Inflammatory macrophage (primary cell): ENCODE measurements at places on chromosomes 13 and 19.

DNA sequence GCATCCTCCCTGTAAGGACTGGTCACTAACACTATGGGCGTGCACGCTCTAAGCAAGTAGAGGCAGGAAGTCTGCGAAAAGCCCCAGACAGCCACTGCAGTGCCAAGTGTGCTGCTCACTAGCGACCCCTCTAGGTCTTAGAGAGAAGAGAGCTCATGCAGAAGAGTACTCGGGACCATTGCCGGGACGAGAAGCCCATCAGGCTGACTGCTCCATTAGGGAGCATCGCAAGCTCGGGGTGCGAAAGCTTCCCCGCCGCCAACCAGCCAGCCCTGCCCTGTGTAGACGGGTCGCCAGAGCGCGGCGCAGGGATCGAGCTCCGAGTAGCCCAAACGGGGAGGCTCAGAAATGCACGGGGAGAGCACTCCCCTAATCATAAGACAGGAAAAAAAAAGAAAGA lies 16.6 kb downstream of the POU4F1 start:
- no peak for DNase-seq

- no peak for DNase-seq
These were observed 1.8 kb upstream of the LHFPL6 start for GRCh38 chr13:39604756-39605155.

DNA sequence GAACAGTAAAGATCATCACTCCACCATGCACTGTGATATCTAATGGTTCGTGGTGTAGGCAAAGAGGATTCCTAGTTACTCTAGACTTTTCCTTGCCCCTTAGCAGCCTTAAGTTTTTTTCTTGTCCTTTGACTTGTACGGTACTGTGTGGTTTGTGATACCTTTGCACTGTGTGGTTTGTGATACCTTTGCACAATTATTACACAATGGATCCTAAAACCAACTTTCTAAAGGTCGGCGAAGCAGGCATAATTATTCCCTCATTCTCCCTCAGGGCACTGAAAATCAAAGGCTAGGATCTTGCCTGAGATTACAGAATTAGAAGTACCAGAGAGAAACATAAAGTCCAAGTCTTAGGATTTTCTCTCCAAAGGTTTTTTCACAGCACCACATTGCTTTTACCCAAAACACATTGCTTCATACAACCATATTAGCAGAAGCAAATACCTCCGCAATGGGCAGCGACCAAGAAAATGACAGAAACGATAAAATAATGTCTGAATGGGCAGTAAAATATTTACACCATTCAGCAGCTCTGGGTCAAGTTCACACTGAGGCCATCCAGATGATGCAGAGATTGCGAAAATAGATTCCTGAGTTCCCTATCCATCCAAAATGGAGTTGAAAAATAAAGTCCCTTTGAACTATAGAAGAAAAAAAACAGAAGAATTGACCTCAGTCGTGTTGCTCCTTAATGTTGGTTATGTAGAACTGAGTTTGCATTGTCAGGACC lies 106.4 kb downstream of the FGF14 start:
- DNase-seq: no peak

- no peak for DNase-seq
These were observed 11.3 kb downstream of the CD70 start for GRCh38 chr19:6579450-6580178.

DNA sequence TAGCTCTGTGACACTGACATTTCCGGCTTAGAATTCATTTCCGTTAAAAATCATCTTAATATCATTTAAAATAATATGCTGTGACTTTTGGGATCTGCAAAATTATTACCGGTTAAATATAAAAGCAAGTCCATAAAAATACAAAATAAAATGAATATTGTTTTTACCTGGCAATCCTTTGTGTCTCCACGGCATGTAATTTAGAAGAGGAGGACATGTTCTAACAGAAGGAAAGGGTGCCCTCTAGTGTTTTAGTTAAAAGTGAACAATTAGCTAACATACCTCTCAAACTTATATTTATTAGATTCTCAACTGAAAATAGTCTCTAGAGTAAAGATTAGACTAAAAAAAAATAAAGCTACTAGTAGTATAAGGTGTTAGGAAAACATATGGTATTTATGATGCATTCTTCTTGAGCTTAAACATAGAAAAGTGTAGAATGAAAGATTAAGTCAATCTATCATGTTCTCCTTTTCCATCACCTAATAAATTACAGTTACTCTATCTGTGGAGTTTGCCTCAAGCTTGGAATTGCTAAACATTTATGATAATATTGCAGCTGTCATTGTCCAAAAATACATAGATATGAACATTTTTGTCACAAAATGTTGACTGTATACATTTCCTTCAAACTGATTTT lies 676.7 kb upstream of the SPRY2 start:
- peak; percentile 52 for DNase-seq

DNA sequence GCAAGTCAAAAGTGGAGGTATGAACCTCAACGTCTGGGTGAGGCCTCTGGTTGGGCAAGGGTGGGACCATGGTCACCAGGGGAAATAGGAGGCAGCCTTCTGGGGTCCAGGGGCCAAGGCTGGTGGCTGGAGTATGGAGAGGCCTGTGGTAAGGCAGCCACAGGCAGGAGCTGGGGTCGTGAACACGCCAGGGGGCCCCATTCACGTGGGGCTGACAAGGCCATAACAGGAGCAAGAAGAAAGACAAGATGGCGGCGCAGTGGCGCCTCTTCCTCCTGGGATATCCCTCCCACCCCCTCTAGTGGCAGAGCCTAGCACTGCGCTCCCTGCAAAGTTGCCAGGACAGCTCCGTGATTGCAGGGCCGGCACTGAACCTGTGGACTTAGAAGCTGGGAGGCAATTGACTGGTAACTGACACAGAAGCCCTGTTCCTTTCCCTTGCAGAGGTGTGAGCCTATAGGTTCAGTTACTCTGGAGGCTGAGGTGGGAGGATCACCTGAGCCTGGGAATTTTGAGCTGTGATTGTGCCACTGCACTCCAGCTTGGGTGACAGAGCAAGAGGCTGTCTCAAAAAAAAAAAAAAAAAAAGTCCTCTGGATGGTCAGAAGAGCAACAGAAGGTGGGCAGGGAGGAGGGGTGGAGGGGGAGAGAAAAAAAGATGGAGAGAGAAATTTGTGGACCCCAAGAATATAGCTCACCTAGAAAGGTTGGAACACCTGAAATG lies 19.7 kb upstream of the EDDM13 start:
- peak; percentile 81 for DNase-seq

GRCh38 chr13:109481040-109481439 lies 305.3 kb downstream of the IRS2 start:
- no peak for DNase-seq

DNA sequence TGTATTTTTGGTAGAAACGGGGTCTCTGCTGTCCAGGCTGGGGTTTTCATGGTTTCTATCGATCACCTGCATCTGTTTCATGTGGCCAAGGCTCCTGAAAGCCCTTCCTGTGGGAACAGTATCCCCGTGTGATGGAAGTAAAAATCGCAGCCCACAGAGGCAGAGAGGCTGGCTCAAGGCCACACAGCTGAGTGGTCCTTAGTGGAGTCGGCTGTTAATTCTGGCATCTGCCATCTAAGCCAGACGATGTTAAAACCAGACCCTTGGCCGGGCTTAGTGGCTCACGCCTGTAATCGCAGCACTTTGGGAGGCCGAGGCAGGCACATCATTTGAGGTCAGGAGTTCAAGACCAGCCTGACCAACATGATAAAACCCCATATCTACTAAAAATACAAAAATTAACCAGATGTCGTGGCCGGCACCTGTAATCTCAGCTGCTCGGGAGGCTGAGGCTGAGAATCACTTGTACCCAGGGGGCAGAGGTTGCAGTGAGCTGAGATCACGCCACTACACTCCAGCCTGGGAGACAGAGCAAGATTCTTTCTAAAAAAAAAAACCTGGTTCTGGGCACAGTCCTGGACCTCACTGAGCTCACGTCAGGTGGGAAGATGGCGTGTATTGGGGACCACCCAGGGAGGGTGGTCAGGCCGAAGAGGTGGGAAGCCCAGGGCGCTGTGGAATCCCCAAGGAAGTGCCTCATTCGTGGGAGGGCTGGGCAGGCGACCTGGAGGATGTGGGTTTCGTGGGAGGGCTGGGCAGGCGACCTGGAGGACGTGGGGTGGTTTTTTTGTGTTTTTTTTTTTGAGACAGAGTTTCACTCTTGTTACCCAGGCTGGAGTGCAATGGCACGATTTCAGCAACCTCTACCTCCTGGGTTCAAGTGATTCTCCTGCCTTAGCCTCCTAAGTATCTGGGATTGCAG lies 18.5 kb upstream of the MISP start:
- no peak for DNase-seq

- peak; percentile 47 for DNase-seq
These were observed at the start of gene BRD4 for GRCh38 chr19:15332311-15332996. TSS of gene BRD4 (minus strand) at chr19:15332539. CDS start at chr19:15273099, 59,440 bp downstream.

DNA sequence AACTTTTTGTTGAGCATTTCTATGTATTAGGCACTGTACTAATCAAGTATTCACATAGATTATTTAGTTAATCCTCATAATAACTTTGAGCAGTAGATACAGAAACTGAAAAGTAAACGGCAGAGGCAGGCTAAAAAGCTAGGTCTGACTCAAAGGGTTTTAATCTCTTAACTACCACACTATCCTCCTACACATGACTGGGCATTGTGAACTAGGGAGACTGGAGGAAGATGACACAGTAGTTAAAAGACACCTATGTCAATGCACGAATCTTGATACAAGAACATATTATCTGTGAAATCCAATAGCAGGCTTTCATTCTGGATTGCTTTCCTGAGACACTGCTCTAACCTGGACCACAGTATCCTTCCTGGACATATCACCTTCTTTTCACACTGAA lies 36.3 kb downstream of the MICU2 start:
- DNase-seq: no peak

DNA sequence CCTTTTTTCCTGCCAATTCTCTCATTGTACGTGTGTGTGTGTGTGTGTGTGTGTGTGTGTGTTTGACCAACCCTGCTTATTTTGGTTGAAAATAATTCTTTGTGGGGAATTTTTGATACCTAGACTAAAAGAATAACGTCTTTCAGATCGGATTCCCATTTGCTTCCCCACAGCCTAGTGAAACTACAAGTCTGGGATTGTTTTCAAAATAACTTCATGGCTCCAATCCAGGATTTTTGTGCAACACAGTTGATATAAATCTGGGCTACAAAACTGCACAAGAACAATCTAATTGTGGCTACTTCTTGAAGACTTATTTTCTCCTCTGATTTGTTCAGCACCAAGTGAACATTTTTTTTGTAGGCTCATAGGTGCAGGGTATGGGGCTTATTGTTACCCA lies 332.8 kb upstream of the MIR17HG start:
- DNase-seq: no peak

GRCh38 chr13:113093580-113094409 lies 11.8 kb upstream of the F7 start:
- DNase-seq: no peak

GRCh38 chr19:21451187-21451586 lies 54.2 kb upstream of the ZNF429 start:
- DNase-seq: no peak

DNA sequence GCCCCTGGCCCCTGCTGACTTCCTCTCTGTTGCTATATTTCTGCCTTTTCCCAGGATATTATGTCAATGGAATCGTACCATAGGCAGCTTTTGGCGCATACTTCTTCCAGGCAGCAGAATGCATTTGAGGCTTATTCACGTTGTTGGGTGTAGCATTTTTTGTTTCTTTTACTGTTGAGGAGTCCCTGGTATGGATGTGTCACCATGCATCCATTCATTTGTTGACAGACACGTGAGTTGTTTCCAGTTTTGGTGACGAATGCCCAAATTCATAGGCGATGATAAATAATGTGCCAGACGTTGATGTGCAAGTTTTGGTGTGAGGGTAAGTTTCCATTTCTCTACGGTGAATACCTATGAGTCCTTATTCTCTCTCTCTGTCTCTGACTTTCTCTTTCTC lies 5.0 kb downstream of the NFILZ start:
- DNase-seq: no peak

- DNase-seq: peak; percentile 45
These were observed 260.9 kb downstream of the MTUS2 start for GRCh38 chr13:29081036-29081435.

DNA sequence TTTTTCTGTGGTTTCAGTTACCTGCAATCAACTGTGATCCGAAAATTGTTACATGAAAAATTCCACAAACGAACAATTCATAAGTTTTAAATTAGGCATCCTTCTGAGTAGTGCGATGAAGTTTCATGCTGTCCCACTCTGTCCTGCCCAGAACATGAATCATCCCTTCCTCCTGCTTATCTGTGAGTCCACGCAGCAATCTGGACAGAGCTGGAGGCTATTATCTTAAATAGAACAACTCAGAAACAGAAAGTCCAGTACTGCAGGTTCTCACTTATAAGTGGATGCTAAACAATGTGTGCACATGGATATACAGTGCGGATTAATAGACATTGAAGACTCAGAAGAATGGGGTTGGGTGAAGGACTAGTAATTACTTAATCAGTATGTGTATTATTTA lies 583.7 kb upstream of the SPRY2 start:
- no peak for DNase-seq

DNA sequence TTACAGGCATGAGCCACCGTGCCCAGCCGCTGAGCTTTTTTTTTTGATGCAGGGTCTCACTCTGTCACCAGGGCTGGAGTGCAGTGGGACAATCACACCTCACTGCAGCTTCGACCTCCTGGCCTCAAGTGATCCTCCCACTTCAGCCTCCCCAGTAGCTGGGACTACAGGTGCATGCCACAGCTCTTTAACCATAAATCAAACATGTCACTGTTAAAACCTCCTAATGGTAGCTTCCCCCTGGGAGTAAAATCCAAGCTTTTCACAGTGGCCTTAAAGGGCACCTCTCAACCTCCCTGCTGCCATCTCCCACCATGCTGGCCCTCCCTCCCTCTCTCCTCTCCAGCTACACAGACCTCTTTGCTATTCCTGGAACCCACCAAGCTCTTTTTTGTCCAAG lies 2.0 kb upstream of the GNG14 start:
- no peak for DNase-seq

DNA sequence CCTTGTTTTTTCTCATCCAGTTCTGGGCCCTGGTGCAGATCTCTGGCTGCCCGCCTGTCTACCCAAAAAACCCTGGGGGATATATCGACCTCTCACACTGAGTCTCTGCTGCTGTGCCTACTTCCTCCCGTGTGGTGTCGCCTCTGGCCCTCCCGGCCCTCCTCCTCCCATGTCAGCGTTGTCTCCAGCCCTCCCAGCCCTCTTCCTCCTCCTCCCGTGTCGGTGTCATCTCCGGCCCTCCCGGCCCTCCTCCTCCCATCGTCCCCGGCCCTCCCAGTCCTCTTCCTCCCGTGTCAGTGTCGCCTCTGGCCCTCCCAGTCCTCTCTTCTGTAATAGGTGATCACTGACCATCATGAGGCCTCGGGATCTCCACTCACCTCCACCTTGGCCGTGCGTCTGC lies 81.8 kb downstream of the GPR12 start:
- DNase-seq: no peak
